Activated CD4-positive, alpha-beta T cell treated with anti-CD3 and anti-CD28 coated beads, Interleukin-2, amount 10 ng/mL, durations not matched to agents 24 days and 14 days (primary cell): ENCODE measurements at places on chromosomes 12 and 14.

- no peak for DNase-seq
Observed at GRCh38 chr12:27802511-27802910, 22.5 kb upstream of the MANSC4 start.

DNA sequence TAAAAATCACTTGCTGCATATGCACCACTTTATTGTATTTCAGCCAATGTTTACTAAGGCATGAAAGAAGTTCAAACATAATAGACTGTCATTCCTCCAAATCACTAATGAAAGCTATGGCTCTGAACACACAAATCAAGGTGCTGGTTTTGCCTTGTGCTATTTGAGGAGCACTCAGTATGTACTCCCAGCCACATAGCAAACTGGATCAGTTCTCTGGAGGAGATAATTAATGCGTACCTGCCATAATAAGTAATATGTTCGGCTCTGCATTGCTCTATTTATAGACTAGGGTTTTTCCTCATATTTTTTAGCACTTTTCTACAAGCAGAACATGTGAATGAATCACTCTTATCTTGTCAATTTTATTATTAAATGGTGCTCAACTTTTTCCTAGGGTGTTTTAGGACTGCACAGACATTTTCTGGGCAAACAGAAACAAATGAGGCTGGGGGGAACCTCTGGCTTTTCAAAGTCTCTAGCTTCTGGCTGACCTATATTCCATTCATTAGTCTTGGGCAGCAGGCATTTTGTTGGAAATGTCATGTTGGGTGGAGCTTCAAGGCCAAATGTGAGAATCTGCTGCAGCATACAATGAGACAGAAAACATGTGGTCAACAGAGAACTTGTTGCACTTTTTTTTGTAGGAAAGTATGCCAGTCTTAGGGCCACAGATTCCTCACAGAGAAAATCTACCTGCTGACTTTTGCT is 88.4 kb downstream of the GRIP1 start:
- DNase-seq = no peak

- DNase-seq = no peak
Observed at GRCh38 chr12:118356809-118357256, 15.9 kb downstream of the TAOK3 start.

- DNase-seq = no peak
Observed at GRCh38 chr14:66717561-66718140, 209.7 kb downstream of the GPHN start.

DNA sequence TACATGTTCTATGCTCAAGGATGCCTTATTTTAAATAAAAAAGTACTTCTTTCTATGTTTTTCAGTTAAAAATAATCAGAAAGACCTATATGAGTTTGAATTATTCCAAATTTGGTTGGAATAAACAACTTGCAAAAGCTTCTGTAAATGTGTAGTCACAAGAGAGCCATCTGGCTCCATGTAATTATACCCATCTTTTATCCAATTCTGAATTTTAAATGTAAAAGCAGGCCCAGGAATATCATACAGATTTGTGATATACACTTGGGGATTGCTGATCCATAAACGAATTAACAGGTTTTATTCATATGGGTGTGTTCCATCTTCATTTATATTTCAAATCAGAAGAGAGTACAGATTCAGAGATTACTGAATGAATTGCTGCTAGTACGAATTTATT is 329.2 kb upstream of the LRFN5 start:
- no peak for DNase-seq

DNA sequence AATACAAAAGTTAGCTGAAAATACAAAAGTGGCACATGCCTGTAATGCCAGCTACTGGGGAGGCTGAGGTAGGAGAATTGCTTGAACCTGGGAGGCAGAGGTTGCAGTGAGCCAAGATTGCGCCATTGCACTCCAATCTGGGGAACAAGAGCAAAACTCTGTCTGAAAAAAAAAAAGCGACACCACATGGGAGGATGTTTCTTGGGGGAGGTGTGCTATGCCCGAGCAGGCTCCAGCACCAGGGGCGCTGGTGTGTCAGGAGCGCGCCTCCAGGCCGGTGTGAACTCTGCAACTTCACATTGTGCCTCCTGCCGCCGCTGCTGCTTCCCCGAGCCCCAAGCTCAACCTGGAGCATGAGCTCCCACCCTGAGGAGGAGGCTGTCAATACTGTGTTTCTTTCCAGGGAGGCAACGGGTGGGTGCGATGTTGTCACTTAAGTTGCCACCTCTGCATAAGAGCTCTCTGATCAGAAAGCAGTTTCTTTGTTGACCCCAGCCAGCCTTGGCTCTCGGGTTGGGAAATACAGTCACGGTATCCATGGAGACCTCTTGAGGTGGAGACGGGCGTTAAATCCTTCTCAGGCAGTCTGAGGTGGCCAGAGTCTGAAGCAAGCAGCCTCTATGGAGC is 18.9 kb downstream of the DEGS2 start:
- no peak for DNase-seq

DNA sequence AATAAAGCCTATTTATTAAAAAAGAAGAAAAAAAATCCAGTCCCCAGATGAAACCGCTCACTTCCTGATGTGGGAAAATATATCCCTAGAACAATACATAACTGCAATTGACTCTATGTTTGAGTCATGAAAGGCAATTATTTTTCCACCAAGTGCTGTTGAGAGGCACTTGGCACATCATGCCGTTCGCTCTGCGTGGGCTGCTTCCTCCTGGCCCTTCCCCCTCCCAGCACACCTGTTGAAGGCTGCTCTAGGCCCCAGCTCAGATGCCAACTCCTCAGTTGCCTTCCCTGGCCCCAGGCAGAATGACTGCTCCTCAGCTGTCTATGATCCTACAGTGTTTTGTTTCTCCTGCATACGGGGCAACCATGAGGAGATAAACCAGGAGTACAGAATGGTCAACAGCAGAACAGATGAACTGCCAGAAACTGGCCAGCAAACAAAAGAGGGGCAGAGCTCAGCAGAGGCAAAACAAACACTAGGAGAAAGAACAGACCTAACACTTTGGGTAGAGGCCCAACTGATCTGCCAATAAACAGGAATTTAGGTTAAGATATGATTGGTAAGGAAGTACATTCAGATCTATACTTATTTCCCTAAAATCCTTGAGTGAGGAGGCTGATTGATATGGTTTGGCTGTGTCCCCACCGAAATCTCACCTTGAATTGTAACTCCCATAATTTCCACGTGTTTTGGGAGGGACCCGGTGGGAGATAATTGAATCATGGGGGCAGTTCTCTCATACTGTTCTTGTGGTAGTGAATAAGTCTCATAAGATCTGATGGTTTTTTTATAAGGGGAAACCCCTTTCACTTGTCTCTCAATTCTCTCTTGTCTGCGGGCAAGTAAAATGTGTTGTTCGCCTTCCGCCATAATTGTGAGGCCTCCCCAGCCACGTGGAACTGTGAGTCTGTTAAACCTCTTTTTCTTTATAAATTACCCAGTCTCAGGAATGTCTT is 58.6 kb downstream of the SLC38A1 start:
- peak; percentile 79 for DNase-seq

GRCh38 chr12:67450441-67450840 is 181.3 kb downstream of the CAND1 start:
- no peak for DNase-seq

DNA sequence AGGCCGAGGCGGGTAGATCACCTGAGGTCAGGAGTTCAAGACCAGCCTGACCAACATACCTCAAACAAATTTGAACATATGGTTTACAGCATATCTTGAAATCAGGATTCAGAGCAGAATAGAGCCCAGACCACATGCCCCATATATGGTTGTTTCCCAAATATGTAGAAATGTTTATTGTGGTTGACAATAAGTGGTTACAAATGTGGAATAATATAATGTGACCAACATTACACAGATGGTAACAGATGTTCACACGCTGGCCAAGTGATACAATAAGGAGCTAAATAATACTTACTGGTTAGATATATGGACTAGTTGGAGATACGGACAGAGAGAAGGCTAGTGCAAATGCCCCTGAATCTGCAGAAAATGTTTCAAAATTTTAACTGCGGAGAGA is 85.3 kb downstream of the MAPKAPK5 start:
- peak; percentile 22 for DNase-seq

GRCh38 chr14:21521501-21521900 is 4.6 kb downstream of the SALL2 start:
- no peak for DNase-seq

DNA sequence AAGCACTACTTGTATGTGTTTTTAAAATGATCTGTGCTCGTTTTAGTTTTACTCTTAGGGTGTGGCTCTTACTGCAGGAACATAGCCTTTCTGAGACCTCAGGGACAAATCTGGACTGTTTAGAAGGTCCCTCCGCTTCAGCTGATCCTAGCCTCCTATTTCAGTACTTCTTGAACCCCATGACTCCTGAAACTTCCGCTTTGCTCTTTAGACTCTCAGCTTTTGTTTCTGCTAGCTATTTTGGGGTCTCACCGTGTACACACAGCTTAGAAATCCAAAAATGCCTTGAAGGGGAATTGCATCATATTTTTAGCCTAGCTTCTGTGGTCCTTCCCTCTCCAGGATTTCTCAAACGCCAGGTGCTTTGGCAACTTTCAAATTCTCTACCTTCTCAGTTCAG is 8.3 kb downstream of the OR11G2 start:
- no peak for DNase-seq

- DNase-seq = no peak
Observed at GRCh38 chr14:104399432-104400155, 180.0 kb upstream of the C14orf180 start.
